ENCODE measurements at places on chromosomes 3 and 15.
A peak's percentile ranks its signal among the peaks of the same experiment; 100 is the strongest.

DNA sequence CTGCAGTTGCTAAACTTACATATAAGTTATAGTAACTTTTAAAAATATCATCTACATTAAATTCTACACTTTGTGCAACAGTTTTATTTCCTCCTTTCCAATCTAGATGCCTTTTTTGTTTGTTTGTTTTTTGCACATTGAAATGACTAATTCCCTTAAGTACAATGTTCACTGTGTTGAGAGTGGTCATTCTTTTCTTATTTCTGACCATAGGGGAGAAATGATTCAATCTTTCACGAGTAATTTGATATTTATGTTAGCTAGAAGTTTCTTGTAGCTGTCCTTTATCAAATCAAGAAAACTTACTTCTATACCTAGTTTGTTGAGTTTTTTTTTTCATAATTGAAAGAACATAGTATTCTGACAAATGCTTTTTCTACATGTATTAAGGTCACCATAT lies 85.0 kb upstream of the CBLB start:
- no peak for DNase-seq

DNA sequence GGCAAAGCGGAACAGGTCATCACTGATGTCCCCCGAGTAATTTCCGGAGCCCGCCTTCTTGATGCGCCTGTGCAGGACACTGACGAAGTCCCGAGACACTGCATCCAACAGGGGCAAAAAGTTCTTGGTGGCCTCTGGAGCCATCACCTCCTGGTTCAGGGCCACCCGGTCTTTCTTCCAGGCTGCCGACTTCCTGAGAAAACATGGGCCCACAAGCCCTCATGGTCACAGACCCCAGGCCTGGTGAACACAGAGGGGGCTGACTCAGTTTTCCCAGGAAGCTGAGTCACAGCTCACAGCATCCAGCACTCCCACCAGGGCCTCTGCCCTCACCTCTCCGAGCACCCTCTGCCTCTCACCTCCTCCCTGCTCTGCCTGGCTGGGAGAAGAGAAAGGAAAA lies 22.4 kb downstream of the CYP11A1 start:
- DNase-seq = no peak

DNA sequence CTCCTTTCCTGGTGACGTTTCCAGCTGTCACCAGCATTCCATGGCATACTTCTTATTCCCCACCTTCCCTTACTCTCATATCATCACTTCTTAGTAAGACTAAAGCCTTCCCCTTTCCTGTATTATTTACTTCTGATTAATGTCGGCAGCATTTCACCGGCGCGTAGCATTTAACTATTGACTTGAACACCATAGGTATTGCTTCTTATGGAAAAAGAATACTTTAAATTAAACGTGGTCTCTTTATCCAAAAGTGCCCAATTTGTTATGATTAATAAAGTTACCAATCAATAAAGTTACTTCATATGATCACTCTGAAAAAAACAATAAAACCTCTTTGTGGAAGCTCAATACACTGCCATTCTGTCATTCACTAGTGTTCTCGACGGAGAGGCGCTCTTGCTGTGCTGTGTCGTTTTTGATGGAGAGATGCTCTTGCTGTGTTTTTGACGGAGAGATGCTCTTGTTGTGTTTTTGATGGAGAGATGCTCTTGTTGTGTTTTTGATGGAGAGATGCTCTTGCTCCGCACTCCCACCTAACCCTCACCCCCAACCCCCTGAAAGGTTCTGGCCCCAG lies 165.0 kb downstream of the XXYLT1 start:
- DNase-seq = no peak

GRCh38 chr15:69275074-69275670 lies 23.5 kb upstream of the PAQR5 start:
- no peak for DNase-seq

- no peak for DNase-seq
Measured at GRCh38 chr15:50840520-50840919, 68.0 kb upstream of the AP4E1 start.

DNA sequence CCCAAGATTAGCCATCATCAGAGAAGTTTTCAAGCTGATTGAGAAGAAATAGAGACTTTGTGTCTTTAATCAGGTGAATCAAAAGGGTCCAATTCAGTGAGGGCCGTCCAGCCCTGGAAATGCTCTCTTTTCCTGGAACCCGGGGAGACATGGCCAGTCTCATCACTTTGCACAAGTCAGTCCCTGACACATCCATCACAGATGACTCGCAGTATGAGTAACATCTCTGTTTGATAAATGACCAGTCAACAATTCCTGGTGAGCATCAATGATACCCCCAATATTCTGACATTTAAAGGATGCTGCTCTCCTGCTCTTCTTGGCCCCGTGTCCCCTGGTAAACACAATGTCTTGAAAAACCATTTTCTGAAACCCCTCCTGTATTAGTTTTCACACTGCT lies 26.7 kb downstream of the C3orf20 start:
- DNase-seq = no peak

- DNase-seq = peak; percentile 85
Measured at GRCh38 chr3:14548321-14548729, 8.2 kb upstream of the GRIP2 start.

- DNase-seq = no peak
Measured at GRCh38 chr3:127123533-127123932, 69.4 kb upstream of the PRR23E start.

GRCh38 chr15:22942306-22942855 lies 37.8 kb downstream of the CYFIP1 start:
- no peak for DNase-seq

GRCh38 chr3:38636464-38636863 lies 13.0 kb downstream of the SCN5A start:
- DNase-seq = no peak

GRCh38 chr3:152298393-152299248 lies 29.9 kb downstream of the MBNL1 start:
- no peak for DNase-seq

DNA sequence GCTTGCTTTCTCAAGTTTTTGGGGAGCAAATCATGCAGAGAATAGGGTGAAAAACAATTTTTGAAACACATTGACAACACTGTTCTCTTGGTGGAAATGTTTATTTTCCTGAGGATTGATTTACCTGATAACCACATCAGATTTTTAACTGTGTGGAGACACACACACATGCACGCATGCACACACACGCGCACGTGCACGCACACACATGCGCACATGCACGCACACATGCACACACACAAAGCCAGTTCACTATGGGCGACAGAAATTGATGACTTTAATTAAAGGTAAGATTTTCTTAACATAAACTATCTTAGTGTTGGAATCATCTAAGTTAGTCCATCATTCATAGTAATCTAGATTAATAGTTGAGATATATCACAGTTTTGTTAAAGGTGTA lies 15.3 kb downstream of the LMLN start:
- no peak for DNase-seq

GRCh38 chr15:100341239-100341749 lies 481 bp downstream of the ADAMTS17 start:
- DNase-seq = no peak

GRCh38 chr3:195461594-195462307 lies 18.9 kb upstream of the ACAP2 start:
- DNase-seq = no peak

DNA sequence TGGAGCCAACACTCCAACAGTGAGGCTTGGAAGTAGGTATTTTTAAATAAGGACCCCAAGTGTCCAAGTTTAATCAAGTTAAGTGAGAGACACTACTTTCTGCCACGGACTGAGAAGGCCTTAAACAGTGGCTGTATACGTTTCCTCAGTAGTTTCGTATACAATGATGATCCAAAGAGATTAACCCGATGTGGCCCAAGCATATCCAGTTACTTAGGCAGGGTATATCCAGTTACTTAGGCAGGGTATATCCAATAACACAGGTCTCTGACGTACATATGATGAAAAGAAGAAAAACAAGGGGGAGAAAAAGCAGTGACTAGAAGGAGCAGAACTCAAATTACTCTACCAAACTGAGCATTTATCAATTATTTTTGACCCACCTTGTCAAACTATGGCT lies 591.4 kb downstream of the FOXP1 start:
- DNase-seq = no peak

GRCh38 chr3:39255503-39256325 lies 24.1 kb downstream of the CX3CR1 start:
- no peak for DNase-seq

- DNase-seq = no peak
Measured at GRCh38 chr3:186828340-186828739, 14.2 kb upstream of the ADIPOQ start.

- DNase-seq = no peak
Measured at GRCh38 chr15:77568014-77568972, 64.4 kb downstream of the LINGO1 start.

DNA sequence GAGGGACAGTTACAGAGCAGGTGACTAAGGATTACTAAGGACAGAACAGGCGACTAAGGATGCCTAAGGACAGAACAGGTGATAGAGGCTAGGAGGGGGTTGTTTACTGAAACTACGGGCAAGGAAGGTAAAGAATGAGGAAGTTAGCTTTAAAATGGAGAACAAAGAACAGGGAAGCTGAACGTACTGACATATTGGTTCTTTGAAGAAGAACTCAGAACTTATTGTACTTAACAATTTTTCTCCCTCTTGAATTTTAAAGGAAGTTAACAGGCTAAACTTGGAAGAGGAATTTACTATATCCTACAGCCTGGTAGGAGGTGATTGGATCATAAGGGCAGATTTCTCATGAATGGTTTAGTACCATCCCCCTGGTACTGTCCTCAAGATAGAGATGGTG lies 290.2 kb downstream of the SHQ1 start:
- no peak for DNase-seq

GRCh38 chr3:65925254-65925954 lies 113.3 kb downstream of the MAGI1 start:
- no peak for DNase-seq

DNA sequence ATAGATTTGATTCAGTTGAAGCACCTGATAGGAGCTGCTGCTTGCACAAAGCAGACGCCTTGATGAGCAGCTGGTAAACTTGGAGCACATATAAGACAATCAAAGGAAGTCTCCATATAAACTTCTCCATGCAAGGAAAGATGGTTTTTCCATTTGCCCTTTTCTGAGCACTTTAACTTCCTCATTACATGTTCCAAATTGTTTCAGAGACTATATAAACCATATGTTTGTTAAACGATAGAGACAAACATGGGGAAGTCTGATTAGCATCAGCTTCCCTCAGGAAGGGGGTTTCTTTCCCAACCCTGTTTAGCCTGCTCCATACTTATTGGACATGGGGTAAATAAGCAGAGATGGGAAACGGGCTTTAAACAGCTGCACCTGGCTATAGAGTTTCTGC lies 88.0 kb downstream of the DHX36 start:
- DNase-seq = no peak

- no peak for DNase-seq
Measured at GRCh38 chr15:41903782-41904181, 9.9 kb upstream of the SPTBN5 start.

DNA sequence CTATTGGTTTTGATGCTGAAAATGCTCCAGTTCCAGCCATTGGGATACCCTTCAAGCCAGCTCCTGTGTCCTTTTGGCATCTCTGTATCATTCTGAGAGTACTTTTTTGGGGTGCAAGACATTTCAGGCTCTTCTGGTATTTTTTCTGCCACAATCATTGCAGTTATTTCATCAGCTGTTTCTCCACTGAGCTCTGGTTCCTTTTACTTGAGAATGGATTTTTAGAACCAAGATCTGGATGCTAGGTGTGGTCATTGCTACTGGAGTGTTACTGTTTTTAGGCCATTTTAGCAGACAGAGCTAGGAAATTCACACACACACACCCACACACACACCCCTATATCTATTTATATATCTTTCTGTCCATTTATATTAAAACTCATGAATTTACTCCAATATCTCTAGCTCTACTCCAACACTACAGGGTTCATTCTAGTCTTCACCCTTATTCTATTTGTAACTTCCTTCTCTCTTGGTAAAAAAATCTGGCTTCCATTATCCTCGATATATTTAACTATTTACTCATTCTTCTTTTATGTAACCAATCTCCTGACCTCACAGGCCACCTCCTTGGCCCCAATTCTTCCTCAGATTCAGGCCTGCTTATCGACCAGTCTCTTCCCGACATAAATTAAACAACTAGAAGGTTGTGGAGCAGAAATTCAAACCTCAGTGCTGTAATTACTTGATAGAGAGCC lies 17.0 kb downstream of the SLC35G2 start:
- no peak for DNase-seq

GRCh38 chr15:95091444-95091843 lies 860.1 kb downstream of the MCTP2 start:
- no peak for DNase-seq

- DNase-seq = no peak
Measured at GRCh38 chr3:10198761-10199649, 34.3 kb downstream of the IRAK2 start.

- DNase-seq = no peak
Measured at GRCh38 chr15:62369454-62369853, 204.4 kb upstream of the C2CD4B start.

GRCh38 chr3:9911863-9912262 lies 5.0 kb upstream of the IL17RC start:
- DNase-seq = no peak

DNA sequence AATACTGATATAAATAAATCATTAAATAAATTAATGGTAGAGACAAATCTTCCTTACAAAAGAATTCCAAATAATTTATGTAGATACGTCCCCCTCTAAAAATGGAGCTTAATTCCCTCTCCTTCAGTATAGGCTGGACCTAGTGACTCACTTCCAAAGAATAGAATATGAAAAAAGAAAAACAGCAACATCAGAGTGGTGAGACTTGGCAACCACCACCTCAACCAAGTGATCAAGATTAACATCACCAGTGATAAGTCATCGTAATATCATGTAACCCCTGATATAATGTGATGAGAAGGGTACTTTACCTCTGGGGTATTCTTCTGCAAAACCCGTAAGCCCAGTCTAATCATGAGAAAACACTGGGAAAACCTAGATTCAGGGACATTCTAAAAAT lies 13.4 kb downstream of the GOLGB1 start:
- DNase-seq = no peak

DNA sequence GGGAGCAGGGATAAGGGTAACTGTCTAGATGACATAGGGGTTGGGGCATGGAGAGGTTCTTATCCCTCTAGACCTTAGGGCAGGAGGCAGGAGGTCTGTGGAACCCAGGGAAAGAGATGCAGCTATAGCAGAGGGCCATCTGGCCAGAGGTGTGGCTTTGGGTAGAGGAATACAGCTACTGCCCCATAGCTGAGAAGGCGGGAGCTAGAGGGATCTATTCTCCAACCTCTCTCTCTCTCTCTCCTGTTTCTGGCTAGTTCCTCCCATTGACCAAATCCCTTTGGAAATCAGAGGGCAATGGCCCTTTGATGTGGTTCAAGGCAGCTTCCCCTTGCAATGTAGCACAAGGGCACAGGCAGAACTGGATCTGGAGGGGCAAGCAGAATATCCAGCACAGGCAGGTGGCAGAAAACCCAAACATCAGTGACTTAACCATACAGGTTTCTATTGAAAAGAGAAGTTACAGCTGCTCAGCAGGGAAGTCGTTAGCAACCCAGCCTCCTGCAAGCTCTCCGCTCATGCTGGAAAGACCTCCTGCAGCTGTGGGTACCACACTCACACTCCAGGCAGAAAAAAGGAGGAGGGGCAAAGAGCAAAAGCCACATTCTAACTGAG lies 22.3 kb upstream of the LMOD3 start:
- DNase-seq = no peak

DNA sequence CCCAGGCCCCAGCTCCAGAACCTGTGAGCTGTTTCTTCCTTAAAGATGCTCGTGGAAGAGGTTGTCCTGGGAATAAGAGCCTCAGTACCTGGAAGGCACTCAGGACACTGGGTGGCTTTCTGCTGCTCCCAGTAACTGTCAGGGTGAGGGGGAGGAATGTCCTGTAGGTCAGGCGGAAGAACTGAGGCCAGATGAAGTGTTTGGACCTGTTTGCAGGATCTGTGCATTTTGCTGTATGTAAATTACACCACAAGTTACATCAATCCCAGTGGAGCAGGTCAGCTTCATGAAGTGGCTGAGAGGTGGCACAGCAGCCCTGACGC lies 27.1 kb downstream of the HDAC11 start:
- no peak for DNase-seq

Measured in D721Med (cell line).